ENCODE measurements at places on chromosomes 2 and 18.

DNA sequence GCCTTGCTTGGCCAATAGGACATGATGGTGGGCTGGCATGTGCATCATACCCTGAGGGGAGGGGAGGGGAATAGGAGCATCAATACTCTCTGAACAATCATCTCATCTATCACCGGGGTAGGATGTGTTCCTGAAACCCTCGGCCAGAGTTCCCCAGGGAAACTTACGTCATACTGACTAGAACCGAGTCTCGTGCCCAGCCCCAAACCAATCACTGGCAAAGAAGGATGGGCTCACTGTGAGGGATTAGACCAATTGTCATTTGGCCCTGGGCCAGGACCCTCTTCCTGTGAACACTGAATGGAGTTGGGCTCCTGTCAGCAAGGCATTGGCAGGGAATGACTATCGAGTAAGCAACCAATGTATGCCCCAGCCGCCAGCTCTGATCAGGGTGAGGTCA, 261.5 kb downstream of the MYCN start:
- DNase-seq, result no peak

DNA sequence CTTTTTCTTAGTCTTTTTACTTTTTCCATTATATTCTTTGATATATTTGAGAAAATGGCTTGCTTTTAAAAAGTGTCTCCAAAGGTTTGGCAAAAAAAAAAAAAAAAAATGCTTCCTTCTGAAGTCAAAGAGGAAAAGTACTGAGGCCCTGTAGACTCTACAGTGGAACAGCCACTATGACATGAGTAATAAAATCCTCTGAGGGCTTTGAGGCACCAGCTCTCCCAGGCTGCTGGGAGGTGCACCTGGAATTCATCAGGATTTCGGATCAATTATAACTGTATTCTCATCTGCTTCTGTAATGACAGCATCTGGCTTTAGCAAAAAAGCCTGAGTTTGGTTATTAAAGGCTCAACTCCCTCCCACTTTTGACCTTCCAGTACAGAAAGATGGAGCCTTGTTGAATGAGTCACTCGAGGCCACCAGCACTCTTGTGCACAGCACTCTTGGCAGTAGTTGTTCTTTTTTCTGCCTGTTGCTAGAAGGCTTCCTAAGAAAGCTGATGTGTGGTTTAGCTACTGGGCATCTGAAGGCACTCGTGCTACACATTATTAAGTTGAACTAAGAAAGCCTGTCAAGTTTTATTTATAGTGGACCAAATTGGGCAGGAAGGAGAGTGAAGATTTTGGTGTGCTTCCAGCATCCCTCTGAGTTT, 131.3 kb downstream of the PRPF40A start:
- peak; percentile 95 for DNase-seq

GRCh38 chr2:108905906-108906305, 83.1 kb downstream of the EDAR start:
- no peak for DNase-seq

GRCh38 chr2:73836141-73836943, 7.6 kb downstream of the STAMBP start:
- DNase-seq, result no peak

DNA sequence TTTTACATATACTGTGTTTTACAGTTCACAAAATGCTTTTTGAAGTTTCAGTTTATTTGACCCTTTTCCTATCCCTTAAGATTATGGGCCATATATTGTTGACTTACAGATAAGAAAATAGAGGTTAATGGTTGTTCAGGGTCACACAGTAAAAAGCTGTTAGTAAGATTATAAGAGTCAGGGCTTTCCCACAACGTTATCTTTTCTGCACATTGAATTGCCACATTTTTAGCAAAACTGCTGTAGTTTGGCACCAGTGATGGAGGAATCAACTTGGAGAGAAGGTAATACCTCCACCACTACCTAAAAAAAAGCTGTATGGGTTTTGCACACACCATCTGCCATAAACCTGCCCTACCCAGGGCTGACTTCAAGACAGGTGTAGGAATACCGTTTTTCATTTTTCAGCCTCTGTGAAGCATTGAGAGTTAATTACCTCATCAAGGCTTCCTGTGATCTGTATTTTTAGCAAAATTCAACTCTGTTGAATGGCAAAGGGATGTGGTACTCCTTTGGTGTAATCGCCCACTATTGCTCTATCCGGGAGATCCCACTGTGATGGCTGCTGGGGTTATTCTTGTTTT, 5.0 kb downstream of the SOWAHC start:
- no peak for DNase-seq

DNA sequence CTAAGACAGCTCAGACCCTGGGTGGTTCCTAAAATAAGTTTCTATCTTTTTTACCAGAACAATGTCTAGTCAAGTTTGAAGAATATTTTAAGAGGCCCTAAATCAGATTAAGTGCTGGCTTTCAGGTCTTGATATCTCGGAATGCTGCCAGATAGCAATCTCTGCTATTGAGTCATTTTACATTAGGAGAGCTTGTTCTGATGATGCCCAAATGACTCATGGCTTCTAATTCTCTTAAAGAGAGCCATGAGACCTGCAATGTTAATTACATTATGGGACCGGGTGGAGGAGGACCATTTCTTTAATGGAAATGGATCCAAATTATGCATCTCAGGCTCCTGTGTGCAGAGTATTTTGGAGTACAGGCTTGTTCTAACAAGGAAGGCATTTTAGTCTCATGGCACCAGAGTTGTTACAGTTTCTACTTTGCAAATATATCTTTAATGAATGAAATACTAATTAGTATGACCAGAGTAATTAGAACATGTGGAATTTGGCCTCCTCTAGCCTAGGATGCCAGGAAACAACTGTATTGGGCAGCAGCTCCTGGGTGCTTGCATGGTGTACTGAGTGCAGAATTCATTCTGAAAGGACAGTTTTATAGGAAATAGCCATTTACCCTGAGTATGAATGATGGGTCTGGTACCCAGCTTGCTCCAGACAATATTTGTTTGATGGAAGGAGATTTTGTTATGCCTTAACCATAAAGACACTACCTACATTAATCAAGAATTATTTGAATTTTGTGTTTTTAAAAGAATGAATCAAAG, 94.0 kb upstream of the SULT1C3 start:
- DNase-seq, result peak; percentile 1

DNA sequence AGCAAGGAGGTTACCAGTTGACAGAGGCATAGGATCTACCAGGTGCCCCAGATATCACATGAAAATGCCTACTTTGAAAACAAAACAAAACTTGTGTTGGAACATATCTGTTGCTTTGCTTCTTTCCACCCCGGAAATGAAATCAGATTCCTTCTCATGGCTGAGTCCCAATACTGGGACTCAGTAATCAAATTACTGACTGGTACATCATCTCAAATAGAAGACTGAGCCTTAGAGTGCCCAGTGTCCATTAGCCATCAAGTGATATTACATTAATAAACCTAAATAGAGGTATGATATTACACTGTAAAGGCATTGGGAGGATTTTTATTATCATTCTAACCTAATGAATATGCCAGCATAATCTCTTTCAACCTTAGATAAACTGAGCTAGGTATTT, 48.6 kb upstream of the MSTN start:
- no peak for DNase-seq

DNA sequence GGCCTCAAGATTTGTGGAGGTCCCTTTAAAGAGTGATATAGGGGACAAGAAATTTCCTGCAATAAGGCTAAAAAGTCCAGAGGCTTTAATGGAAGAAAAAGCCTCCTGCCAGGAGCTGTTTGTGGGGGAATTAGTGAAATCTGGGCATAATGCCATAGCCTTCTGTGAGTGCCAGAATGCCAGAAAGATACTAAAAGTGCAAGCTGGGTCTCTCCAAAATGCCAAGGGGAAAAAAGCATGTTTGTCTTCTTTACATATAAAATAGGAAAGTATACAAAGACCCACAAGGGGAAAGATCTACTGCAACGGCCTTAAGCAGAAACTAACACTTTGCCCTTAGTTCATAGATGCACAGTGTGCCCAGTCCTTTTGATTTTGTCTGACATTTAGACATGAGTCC, 647.7 kb upstream of the ZNF804A start:
- DNase-seq, result no peak

DNA sequence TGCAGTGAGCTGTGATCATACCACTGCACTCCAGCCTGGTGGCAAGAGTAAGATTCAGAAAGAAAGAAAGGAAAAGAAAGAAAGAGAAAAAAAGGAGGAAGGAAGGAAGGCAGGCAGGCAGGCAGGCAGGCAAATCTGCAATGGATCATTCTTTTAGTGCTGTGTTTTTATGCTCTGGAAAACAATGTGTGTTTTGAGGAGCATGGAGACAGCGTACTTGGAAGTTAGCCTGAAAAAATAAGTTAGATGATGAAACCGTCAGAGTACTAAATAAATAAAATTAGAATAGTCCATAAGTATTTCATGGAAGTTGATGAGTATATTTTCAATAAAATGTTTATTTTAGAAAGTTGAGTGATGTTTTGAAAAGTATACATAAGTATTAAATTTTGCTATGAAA, 366.4 kb upstream of the CDH20 start:
- DNase-seq, result no peak

DNA sequence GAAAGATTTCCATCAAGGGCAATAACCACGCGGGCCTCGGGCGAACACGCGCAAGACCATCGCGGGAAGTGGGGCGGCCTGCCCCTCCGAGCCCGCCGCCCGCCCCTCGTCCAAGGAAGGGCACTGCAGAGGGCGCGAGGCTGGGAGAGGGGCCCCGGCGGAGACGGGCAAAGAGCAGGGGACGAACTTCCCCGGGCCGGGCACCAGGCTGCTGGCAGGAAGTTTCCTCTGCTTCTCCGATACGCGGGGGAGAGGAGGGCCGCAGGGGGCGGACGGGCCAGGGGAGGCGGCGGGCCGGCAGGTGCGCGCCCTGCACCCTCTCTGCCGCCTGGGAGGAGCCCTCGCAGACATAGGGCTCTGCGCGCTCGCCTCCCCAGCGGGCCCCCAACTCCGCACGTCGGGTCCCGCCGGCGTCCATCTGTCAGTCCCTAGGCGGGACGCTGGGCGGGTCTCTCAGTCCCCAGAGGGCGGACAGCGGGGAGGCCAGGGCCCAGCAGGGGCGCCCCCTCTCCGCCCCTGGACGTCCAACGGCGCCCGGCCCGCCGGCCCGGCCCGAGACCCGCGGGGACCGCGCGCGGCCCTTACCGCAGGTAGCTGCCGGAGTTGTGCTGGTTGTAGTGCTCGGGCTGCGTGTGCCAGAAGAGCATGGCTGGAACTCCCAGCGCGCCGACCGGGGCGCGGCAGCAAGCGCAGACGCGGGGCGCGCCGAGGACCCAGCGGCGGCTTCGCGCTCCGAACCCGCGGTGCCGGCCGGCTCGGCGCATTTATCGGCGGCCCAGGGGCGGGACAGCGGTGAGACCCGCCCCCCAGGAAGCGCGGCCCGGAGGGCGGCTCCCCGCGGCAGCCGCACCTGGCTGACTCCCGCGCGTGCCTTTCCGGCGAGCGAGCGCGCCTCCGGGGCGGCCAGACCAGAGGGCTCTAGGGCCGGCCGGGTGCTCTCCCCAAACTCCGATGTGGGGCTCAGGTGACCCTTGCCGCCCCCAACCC, at the start of gene TFCP2L1:
TSS of gene TFCP2L1 (minus strand) at position 740 of the 987 bp plus-strand sequence. CDS start at position 647, 93 bp downstream.
- DNase-seq, result no peak

- no peak for DNase-seq
Observed at GRCh38 chr2:177289824-177290628, 25.5 kb upstream of the NFE2L2 start.

DNA sequence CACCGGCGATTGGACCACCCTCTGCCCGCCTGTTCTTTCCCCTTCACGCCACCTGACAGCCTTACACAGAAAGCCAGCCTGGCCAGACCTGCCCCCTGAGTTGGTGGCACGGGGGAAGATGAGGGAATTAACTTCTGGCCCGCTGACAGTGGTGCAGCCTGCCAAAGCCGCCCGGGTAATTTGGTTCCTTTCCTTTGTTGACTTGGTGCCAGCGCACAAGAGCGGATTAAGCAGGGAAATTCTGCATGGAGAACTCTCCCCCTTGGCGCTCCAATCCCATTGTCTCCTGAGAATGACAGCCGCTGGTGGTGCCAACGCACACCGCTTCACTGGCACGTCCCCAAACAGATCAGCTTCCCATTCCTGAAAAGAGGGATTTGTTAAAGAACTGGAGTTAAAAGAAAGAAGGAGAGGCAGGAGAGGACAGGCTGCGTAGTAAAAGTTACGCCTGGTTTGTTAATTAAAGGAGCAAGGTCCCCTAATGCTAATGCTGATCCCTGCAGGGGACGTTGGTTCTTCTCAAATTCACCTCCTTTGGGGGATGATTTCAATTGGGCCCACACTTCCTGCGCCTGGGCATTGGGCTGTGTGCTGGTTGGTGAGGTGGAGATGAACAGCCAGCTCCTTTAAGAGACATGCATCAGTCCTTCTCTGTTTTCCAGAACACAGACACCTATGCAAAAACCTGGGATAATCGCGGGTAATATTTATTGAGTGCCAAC, 286.8 kb downstream of the MYCN start:
- no peak for DNase-seq

GRCh38 chr2:32262105-32262504, 2.6 kb downstream of the NLRC4 start:
- DNase-seq, result no peak

DNA sequence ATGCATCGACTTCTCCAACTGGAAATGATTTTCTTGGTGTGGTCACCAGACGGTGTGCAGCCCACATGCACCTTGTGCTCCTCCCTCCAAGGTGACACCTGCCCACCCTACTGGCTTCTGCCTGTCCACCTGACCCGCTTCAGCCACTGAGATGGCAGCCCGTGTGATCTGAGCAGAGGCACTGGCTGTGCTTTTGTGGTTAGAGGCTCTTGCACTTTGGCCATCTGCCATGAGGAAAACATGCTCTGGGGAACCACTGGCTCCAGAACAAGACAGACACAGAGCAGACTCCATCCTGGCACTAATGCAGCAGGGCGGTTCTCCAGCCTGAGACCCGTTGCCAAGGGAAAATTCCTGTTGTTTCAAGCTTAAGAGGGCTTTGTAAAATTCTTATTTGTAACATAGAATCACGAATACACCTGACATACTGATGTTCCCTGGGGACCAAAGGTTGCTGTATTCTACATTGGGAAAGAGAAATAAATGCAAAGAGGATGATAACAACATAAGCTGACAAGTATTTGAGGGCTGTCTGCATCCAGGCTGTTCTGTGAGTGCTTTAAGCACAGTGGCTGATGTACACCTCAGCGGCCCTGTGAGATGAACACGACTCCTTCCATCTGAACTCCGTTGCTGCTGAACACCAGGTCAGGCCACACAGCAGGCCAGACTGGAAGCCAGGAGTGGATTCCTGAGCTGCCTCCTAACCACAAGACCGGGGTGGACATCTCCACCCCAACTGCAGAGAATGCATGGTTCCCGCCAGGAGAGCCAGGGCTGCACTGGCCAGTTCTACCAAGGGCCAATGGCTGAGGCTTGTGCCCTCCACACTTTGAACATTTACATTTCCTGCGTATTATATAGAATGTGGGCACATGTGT, 820.4 kb downstream of the GALR1 start:
- DNase-seq, result no peak

DNA sequence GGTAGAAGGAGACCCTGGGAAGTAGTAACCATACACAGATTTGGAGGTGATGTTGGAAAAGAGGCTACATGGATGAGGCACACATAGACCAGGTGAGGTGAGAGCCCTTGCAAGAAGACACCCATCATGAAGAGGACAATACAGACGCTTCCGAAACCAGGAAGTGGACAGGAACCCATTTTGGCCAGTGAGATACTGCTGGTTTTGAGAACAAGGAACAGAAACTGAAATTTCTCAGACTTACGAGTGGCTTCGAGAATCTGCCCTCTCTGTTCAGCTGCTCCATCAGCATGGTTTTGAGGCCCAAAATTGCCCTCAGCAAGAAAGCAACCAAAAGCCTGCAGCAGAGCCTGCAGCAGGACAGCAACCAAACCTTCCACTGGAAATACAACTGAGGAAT, 479.1 kb upstream of the NRXN1 start:
- DNase-seq, result no peak
